Stimulated activated CD8-positive, alpha-beta memory T cell treated with anti-CD3 and anti-CD28 coated beads, Interleukin-2, amount 100 ng/mL, for 1 hour (primary cell): ENCODE measurements at places on chromosomes 5 and 9.
A peak's percentile ranks its signal among the peaks of the same experiment; 100 is the strongest.

DNA sequence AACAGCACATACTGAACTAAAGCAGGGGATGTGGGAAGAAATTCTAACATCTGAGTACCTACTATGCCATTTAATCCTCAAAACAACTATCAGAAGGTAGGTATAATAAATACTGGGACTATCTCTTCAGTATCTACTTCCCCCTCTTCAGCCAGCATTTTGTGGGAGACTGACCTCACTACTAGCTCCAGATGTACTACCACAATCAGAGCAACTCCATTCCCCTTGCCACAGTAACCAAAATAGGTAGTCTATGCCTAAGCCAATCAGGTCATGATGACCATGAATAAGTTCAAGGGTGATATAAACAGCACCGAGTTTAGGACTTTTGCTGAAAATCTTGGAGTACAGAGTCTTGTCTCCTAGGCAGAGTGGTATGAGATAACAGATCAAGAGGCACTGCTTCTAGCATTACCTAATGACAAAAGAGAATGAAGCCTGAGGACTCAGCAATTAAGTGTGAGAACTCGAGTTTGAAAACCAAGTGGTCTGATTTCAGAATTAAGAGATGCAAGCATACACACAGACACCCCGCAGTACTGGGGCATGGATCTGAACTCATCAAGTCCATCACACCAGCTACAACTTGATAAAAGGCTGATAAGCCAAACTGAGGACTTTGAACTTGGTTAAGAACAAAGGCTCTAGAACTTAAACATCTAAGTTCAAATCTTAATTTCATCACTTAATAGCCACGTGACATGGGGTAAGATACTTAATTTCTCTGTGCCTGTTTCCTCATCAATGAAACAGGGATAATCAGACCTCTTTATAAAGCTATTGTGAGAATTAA is 9.7 kb downstream of the FNIP1 start:
- DNase-seq, result no peak

- no peak for DNase-seq
These were observed 56.1 kb upstream of the PIP5K1B start for GRCh38 chr9:68648971-68649370.

DNA sequence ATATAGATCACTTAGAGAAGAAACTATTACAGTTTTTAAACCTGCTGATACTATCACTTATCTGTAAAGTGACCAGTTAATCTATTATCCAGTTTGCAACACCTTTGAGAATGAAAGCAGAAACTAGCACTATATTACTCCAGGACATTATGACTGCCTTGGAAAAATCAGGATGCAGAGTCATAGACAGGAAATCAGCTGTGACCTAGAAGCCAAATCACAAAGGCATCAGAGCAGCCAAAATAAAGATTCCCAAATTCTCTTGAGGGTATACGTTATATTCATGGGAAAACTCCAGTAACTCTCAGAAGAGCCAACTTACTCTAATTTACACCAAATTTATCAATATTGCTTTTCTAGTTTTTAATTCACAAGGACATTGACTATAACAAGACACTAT is 49.9 kb downstream of the CDO1 start:
- no peak for DNase-seq

- DNase-seq, result no peak
These were observed 1.6 kb downstream of the BTNL3 start for GRCh38 chr5:180990086-180990881.

- DNase-seq, result no peak
These were observed 24.2 kb downstream of the PCDHGC5 start for GRCh38 chr5:141512911-141513626.

DNA sequence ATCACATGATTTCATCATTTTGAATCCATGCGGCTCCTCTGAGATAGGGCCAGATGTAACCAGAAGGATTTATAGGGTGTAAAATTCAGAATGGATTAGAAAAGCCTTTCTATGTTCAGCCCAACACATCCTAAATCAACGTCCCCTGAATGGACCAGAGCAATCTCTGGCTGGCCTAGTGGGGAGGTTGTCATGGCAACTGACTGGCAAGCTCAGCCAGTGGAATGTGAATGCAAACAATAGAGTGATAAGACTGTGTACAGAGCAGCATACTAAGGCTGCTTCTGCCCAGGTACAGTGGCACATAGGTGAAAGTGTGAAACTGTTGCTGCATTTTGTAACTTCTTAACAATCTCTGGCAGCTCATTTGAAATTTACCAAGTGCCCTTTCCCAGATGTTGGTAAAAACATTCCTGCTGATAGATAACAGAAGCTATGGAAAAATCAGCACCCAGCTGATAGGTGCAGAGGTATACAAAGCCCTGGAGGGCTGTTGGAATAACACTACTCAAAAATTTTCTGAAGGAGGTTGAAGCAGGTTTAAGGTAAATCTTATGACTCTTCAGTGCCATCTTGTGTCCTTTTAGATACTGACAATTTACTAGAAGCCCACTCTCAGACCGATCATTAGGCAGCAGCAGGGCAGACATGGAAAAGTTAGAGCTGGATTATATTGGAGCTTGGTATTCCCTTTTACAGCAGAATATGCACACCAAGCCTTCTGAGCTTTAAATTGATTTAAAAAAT is 267.2 kb downstream of the RAB3C start:
- no peak for DNase-seq

DNA sequence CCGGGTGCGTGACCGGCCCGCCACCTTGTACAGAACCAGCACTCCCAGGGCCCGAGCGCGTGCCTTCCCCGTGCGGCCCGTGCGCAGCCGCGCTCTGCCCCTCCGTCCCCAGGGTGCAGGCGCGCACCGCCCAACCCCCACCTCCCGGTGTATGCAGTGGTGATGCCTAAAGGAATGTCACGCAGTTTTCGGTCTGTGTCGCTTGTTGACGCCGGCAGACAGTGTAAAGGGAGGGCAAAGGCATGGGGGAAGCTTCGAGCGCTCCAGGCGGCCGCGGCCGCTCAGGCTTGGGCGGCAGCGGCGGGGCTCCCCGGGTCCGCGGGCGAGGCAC is 1.3 kb downstream of the LRRC26 start:
- no peak for DNase-seq

DNA sequence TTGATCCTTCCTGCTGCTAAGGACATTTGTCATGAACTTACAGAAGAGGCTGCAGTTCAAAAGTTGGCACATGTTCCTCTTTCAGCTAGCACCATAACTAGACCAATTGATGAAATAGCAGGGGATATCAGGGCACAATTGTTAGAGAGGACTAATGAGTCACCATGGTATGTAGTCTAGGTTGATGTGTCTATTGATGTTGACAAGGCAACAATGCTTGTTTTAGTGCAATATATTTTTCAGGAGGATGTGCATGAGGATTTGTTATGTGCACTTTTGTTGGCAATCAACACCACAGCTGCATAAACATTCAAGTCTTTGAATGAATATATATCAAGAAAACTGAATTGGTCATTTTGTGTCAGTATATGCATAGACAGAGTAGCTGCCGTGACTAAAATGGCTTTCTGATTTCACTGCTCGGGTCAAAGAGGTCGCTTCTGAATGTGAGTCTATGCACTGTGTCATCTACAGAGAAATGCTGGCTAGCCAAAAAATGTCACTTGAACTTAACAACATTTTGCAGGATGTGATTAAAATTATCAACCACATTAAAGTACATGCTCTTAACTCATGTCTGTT is 68.0 kb downstream of the FGF10 start:
- no peak for DNase-seq

DNA sequence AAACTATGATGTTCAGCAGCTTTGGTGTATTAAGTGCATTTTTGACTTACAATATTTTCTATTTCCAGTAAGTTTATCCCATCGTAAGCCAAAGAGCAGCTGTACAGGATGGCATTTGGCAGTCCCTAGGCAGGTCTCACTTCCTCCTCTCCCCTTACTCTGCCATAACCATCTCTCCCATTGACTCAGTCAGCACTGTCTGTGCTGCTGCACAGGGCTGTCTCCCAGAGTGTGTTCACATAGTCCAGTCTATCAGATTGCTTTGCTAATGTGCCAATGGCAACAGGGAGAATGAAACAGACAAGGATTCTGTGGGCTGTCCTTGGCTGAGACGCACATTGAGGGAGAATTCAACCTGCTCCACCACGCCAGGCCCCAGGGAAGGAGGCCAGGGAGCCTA is 47.0 kb upstream of the CAST start:
- no peak for DNase-seq

GRCh38 chr9:81002242-81002641 is 687.1 kb downstream of the TLE1 start:
- no peak for DNase-seq

DNA sequence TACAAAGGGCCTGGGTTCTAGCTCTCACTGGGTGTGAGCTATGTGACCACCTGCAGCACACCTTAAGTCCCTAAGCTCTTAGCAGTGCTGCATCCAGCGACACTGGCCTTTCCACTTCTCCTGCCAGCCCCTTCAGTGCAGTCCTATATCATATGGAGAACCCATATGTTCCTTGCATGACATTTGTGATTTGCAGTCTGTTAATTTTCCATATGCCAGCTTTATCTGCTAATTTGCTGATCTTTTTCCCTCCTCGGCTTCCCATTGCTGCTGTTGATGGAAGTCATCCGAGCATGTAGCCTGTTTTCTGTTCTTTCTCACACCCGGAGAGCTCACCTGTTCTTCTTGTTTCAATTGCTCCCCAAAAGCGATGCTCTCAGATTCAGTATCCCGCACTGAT is 23.2 kb downstream of the PRDM6 start:
- no peak for DNase-seq

- no peak for DNase-seq
These were observed 647.8 kb downstream of the TAF11L14 start for GRCh38 chr5:18281947-18282581.

GRCh38 chr9:116975126-116975525 is 288.0 kb downstream of the TRIM32 start:
- no peak for DNase-seq

DNA sequence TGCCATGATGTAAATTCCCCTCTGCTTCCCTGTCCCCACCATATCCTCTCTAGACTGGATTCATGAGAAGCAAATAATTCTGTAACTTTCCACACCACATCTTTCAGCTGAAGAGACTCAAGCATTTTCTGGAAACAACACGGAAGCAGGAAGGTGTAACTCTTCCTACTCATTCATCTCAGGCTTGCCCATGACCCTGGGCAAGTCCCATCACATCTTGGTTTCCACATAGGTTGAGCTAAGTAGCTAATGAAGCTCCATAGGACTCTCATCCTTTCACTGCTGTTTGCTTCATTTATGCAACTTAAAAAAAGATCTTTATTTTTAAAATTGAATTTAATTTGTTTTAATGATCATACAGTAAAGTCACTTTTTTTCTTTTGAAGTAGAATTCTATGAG is 32.7 kb upstream of the STARD4 start:
- no peak for DNase-seq

GRCh38 chr5:148268566-148268965 is at the start of gene SPINK13:
TSS of gene SPINK13 (plus strand) at chr5:148268794. CDS start at chr5:148270073, 1,279 bp downstream.
- no peak for DNase-seq

- peak; percentile 61 for DNase-seq
These were observed 45.9 kb downstream of the PRRT1B start for GRCh38 chr9:131590907-131591844.

GRCh38 chr5:131647048-131647769 is 12.2 kb upstream of the RAPGEF6 start:
- no peak for DNase-seq

DNA sequence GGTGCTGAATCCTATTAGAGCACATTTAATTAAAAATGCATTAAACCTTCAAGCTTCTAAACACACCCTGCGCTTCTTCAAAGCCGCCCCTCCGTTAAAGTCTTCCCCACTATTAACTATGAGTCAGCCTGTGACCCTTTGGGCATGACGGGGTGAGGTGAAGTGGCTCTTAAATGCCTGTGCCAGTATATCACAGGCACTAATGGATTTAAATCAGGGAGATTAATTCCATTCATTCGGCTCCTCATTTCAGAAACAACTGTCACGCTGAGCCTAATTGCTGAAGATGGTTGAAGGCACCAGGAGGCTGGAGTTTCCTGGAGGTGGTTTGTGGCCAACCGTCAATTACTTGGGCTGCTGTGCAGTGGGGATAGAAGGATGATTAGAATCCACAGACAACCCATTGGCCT is 192.6 kb upstream of the MSX2 start:
- no peak for DNase-seq

- DNase-seq, result no peak
These were observed 50.2 kb upstream of the ZFAND5 start for GRCh38 chr9:72415163-72415562.

- DNase-seq, result no peak
These were observed 17.4 kb downstream of the C5orf15 start for GRCh38 chr5:133950821-133951612.

- DNase-seq, result no peak
These were observed 20.8 kb upstream of the KIF2A start for GRCh38 chr5:62284946-62285891.

DNA sequence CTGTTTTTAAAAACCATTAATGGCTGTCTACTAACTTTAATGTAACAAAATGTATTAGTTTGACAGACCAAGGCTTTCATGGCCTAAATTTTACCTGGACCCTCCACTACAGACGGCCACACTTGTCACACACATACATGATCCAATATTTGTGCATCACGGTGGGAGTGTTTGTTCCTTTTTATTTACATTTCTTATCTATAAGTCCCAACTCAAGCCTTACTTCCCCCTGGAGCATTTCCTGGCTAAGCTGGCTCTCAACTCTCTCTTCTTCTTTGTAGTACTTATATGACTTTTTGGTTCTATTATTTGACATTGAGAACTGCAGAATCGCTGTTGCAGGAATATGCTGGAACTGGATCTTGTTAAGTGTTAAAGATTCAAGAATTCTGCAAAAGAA is 534.4 kb downstream of the RAB3C start:
- DNase-seq, result no peak

- DNase-seq, result no peak
These were observed 32.6 kb upstream of the ACOT12 start for GRCh38 chr5:81426359-81427030.

- no peak for DNase-seq
These were observed 1.0 kb downstream of the KLF9 start for GRCh38 chr9:70413464-70413798.

DNA sequence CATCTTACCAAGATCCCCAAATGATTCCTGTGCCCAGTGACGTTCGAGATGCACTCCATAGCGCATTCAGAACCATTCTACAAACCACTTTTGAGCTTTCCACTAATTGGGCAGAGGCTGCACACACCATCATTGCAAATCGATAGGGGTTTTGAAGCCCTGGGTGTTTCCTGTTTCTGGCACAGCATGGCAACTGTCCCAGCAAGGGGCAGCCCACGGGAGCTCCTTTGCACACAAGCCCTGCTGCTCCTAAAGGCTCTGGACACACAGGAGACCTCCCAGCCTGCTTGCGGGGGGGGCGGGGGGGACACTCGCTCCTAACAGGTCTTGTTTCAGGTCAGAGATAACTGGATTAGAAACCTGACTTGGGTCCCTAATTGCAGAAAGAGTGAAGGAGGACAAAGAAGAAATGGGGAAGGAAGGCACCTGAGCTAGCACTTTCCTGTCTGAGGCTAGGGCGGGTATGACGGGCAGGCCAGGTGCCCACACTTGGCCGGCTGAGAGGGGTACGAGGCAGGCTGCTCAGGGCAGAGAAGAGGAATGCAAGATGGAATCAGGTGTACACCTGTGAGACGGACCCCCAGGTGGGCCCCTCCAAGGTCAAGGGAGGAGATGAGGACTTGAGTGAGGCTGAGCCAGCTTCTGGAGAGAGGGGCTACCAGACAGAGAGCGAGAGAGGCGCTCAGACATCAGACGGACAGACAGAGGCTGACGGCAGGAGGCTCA is 820 bp downstream of the FBP1 start:
- no peak for DNase-seq

GRCh38 chr9:24464319-24464951 is 81.3 kb downstream of the IZUMO3 start:
- DNase-seq, result no peak

GRCh38 chr5:118593003-118593328 is 395.4 kb downstream of the DTWD2 start:
- DNase-seq, result no peak

GRCh38 chr9:93043122-93043521 is 15.4 kb upstream of the SUSD3 start:
- no peak for DNase-seq
